ENCODE measurements at places on chromosomes 3 and 15. TPM values are rescaled to one million over a fixed set of nuclear protein-coding genes. Genes with fewer than 3 reads are reported as not detected.

DNA sequence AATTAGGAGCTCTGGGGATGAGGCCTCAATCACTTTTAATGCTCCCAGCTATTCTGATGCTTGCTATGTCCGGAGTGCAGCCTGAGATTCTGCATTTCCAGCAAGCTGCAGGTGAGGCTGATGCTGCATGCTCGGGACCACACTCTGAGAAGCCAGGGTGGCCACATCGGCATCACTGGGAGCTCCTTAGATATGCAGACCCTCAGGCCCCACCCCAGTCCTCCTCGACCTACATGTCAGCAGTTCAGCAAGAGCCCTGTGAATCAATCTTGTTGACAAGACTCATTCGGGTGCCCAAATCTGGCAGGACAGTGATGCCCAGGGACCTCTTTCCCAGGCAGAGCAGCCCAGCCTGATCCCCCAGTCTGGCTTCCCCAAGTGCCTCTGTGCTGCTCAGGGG, 44.1 kb upstream of the LCTL start:
- DNase-seq: no peak

DNA sequence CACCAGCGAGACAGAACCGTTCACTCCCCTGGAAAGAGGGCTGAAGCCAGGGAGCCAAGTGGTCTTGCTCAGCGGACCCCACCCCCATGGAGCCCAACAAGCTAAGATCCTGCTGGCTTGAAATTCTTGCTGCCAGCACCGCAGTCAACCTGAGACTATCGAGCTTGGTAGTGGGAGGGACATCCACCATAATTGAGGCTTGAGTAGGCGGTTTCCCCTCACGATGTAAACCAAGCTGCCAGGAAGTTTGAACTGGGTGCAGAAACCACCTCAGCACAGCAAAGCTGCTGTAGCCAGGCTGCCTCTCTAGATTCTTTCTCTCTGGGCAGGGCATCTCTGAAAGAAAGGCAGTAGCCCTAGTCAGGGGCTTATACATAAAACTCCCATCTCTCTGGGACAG, 151.0 kb downstream of the MBNL1 start:
- DNase-seq: no peak

GRCh38 chr3:123602325-123602724, 17.5 kb upstream of the HACD2 start:
- no peak for DNase-seq

GRCh38 chr15:20294651-20295237, 246.9 kb downstream of the GOLGA6L6 start:
- DNase-seq: peak; percentile 76

DNA sequence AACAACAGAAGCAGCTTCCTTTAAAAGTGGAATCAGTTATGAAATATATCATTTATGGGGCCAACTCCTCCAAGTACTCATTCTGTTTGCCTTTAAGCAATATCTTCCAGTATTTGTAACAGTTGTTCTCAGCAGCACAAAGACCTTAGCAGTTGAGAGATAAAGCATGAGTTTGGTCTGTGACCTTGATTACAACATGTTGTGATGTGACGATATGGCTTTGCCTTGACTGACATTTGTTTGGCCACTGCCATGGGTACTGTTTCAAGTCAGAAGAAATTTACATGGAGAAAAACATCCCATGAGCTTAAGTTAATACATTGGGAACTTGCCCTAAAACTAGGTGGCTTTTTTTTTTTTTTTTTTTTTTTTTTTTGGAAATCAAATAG, 175.1 kb upstream of the KBTBD8 start:
- no peak for DNase-seq

DNA sequence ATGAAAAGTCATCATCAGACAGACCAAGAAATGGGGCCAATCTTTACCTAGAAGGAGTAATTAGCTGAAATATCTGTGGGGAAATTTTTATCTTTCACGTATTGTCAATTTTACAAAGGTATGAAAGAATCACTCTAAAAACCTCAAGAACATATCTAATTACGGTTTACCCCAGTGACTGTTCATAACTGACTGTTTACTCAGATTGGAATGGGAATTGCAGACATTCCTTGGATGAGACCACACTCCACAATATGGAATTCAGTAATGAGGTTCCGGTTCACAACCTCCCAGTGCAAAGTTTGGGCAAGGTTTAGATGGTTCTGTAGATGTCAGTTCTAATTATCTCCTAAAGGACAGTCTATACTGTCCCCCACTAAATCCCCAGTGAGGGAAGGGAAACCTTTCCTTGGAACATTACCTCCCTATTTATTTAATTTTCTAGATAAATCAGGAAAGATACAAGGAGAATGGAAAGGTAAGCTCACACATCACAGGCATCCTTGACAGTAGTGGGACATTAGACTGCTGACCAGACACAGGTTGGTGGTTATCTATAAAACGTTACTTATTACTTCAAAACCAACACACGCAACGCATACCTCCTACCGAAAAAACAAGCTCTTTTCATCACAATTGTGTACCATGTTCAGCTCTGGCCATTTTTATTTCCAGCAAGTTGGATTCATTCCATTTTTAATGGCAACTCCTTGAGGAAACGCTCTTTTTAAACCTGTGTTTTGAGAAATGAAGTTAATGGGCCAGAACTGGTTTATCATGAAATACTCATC, 129.9 kb downstream of the RORA start:
- DNase-seq: no peak

GRCh38 chr15:83710452-83710851, 56.5 kb downstream of the ADAMTSL3 start:
- DNase-seq: no peak

- DNase-seq: no peak
Observed at GRCh38 chr3:42005401-42005800, 43.5 kb upstream of the ULK4 start.

GRCh38 chr15:65612616-65612946, 1.6 kb upstream of the INTS14 start:
- DNase-seq: no peak

DNA sequence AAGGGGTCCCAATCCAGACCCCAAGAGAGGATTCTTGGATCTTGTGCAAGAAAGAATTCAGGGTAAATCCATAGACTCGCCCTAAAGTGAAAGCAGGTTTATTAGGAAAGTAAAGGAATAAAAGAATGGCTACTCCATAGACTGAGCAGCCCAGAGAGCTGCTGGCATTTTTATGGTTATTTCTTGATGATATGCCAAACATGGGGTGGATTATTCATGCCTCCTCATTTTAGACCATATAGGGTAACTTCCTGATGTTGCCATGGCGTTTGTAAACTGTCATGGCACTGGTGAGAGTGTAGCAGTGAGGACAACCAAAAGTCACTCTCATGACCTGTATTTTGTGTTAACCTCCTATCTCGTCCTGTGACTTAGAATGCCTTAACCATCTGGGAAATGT, 142.2 kb downstream of the DOCK3 start:
- DNase-seq: no peak

GRCh38 chr3:157588386-157589060, 85.3 kb upstream of the VEPH1 start:
- DNase-seq: no peak

- no peak for DNase-seq
Observed at GRCh38 chr3:128382221-128382807, 84.4 kb downstream of the DNAJB8 start.

- no peak for DNase-seq
Observed at GRCh38 chr3:117026401-117026800, 316.8 kb downstream of the TUSC7 start.

GRCh38 chr3:156174229-156174847, 54.0 kb downstream of the KCNAB1 start:
- no peak for DNase-seq

- no peak for DNase-seq
Observed at GRCh38 chr3:49397470-49397869, 14.3 kb downstream of the RHOA start.

Gene AGTR1
- total RNA-seq: 7.8 TPM

Gene ATP13A4
- 248 TPM for total RNA-seq

Gene ARGFX
- not detected for total RNA-seq

Gene PPP2R3A
- total RNA-seq: 7.4 TPM

Gene REC114
- not detected for total RNA-seq

Gene DGKG
- total RNA-seq: 4.7 TPM

Gene SMCO1
- not detected for total RNA-seq

Gene RPL15
- 1,404 TPM for total RNA-seq

Gene SEMA3B
- total RNA-seq: 120 TPM

Gene C2CD4A
- 0.14 TPM for total RNA-seq

Gene BCL2A1
- total RNA-seq: 91.1 TPM

Gene TICRR
- total RNA-seq: 0.09 TPM

All from upper lobe of right lung (tissue), 1 donor.